ENCODE measurements at places on chromosomes 5 and 9.
A peak's percentile ranks its signal among the peaks of the same experiment; 100 is the strongest.

DNA sequence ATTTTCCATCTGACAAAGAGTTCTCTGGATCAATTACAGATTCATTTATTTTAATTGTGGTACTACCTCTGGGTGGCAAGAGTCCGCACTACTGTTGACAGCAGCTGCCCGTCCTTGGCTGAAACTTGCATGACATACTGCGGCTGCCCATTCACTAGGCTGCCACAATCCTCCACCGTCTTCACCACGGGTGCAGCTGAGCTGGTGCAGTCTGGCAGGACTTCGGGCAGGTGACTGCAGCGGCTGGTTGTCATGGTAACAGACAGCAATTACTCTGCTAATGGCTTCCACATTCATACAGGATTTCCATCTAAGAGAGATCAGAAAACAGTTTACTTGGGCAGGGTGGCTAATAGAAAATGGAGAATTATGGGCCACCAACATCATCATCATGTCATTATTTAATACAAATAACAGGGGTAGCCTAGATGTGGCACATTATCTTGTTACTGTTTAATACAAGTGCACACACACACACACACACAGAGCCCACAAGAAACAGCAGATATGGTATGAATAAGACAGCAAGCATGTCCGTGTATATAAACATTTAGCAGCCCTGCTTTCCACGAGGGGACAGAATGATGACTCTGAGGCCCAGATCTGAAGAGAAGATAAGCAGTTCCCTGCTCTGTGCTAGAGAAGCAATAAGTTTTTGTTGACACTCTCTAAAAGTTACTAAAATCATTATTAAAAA is 112.3 kb downstream of the MARCHF3 start:
- DNase-seq: no peak

GRCh38 chr9:136245219-136246150 is at the start of gene QSOX2:
Gene QSOX2 (minus strand): TSS chr9:136245812. CDS start chr9:136245803, 9 bp downstream.
- DNase-seq: peak; percentile 77

DNA sequence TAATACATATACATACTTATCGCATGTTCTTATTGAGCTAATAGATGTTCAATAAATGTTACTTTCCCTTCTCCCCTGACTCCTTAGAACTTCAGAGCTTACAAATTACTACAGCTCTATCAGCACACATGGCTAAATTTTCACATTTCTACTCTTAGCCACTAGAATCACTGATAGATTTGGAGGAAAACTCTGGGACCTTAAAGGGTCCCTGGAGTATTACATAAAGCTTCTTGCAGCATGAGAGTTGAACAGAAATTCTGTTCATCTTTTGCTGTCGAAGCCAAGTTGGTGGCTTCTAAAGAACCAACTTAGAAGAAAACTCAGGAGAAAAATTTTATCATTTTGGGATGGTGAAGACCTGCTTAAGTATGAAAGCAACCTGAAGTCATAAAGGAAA is 15.5 kb downstream of the B4GALT1 start:
- no peak for DNase-seq

GRCh38 chr9:11319538-11319937 is 706.7 kb upstream of the PTPRD start:
- DNase-seq: no peak

DNA sequence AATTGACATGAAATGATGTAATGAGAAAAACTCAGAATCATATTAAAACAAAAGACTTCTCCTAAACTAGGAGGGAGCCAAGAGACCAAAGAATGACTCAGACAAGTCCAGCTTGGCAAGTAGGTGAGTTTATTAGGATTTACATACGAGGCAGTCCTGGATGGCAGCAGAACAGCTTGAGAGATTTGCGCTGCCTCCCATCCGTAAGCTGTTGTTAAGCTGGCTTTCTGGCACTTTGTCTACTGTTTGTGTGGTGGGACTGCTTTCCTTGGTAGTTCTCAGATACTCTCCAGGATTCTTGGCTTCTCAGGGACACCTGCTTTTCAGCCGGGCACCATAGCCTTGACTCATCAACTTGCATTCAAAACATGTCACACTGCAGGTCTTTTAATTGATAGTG is 57.6 kb downstream of the COX7C start:
- no peak for DNase-seq

DNA sequence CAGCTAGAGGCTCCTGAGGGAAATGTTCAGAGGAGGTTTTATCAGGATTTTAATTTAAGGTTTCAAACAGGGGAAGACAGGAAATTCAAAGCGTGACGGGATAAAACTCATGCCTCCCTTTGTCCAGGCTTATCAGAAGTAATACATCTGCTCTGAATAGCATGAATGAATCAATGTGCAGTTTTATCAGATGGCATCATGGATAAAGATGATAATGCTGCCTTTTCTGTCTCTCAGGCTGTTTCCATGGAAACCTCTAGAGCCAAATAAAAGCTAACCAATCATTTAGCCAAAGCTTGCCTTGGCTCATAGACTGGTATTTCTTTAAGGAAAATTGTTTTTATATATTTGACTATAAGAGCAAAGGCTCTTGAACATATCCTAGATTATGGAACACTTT is 16.4 kb downstream of the MFAP3 start:
- no peak for DNase-seq

GRCh38 chr5:78360924-78361630 is 660 bp downstream of the SCAMP1 start:
- peak; percentile 35 for DNase-seq

GRCh38 chr9:128523199-128523925 is 18.8 kb downstream of the GLE1 start:
- no peak for DNase-seq

- DNase-seq: no peak
Measured at GRCh38 chr5:104241046-104241445, 678.5 kb upstream of the NUDT12 start.

GRCh38 chr9:91734371-91734981 is 215.6 kb downstream of the ROR2 start:
- DNase-seq: peak; percentile 64

DNA sequence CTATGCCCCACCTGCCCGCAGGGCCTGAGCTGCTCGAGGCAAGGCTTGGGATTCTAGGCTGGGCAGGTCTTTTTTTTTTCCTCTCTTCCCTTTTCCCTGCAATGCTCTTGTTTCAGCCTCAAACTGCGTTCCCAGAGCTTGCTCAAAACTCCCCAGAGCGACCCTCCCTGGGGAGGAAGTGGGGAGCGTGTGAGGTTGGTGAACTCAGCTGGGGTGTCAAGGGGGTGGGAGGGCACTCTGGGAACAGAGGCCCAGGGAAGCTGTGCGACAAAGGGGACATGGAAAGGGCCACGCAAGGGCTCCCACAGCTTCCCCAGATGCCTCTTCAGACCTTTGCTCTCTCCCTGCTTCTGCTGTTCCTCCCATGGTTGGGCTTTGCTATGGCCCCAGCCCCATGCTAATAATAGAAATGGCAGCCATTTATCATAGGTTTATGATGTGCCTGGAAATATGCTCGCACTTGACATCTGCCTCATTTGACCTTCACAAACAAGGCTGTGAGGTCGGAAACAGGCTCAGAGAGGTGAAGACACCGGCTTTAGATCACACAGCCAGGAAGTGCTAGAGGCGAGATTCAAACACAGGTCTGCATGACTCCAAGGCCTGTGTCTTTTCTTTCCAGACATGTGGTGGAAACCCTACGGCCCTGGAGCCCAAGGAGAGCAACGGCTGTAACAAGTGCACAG is 40.9 kb upstream of the IL17B start:
- DNase-seq: no peak

DNA sequence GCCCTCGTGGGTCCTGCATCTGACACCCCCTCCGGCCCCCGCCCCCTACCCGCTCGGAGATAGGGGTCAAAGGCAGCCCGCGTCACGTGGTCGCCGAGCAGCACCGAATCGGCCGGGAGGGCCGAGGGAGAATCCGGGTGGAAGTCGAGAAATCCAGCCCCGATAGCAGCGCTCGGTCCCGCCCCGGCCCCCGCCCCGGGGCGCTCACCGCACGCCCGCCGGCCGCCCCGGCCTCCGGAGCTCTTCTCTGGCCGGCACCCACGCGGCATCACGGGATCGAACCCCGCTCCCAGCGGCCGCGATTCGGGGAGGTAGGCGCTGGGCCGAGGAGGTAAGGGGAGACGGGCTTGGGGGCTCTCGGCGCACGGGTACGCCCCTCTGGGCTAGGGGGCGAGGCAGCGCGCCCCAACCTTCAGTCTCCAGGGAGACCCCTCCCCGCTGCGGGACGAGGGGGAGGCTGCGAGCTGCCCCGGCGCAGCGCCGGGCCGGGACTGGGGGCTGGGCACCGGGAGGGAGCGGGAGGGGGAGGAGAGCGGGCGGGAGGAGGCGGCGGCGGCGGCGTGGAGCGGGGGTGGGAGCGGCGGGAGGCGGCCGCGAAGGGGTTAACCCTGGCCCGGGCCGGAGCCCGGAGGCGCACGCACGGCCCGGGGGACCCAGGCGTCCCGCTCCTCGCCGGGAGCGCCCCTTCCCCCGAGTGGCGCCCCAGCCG is 22.1 kb upstream of the NDST1 start:
- DNase-seq: no peak

- DNase-seq: no peak
Measured at GRCh38 chr9:123257276-123257675, 11.1 kb downstream of the STRBP start.

DNA sequence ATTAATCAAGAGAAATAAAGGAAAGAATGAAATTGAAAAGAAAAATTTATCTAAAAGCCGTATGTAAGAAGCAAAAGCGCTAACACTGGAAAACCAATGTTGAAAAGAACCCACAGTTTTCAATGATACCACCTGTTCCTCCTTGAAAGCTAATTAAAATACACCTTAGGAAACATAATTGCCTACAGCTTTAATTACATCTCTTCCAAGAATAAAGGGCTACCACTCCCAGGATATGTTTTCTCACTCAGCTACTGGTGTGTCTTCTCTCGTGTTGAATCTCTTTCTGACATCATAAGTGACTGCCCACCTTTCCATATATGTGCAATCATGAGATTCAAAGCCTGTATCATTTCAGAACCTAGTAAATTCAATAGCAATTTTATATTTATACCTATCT is 880.6 kb upstream of the DMAC1 start:
- no peak for DNase-seq

- no peak for DNase-seq
Measured at GRCh38 chr9:86356871-86357866, 3.0 kb upstream of the TUT7 start.

- no peak for DNase-seq
Measured at GRCh38 chr5:66143473-66144073, 527 bp upstream of the SREK1 start.

DNA sequence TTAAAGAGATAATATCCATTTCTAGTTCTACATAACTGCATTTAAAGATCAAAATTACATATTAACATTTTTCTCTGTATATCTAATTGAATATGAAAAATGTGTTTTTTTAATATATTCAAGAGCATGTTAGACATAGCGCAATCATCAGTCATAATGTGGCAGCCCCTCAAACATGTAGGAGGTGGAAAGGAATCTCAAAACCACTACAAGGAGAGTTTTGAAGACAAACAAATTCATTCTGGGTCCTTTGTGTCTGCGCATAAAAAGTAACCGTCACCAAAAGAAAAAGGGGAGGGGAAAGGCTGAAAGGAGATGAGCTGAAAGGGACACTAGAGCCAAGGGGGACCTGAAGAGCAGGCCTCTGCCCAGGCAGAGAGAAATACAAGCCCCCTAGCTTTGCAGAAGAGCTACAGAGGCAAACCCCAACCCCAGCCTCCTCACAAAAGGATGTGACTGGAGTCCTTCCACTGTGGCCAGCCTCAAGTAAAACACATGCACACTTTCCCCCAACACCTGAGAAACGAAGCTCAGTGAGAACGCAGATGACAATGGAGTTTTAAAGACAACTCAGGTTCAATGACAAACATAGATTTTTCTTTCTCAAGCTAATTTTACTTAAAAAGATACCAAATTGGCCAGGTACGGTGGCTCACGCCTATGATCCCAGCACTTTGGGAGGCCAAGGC is 62.0 kb downstream of the MAPKAP1 start:
- no peak for DNase-seq

- DNase-seq: no peak
Measured at GRCh38 chr9:73183917-73184861, 32.5 kb downstream of the ANXA1 start.

DNA sequence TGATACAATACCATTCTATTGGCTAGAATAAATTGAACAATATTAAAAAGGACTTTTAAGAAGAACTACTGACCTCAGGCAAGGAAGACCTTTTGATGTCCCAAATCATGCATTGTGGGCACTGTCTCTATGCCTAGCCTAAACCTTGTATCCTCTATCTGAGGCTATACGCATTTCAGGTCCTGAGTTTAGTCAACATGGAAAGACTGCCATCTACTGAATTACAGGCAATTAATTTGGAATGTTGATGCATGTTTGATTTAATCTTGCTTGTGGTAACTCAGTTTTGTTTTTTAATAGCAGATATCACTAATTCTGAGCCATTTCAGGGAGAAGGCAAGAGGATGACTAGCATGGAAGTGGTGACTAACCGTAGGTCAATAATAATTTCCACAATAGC is 585.3 kb upstream of the CCNG1 start:
- no peak for DNase-seq

DNA sequence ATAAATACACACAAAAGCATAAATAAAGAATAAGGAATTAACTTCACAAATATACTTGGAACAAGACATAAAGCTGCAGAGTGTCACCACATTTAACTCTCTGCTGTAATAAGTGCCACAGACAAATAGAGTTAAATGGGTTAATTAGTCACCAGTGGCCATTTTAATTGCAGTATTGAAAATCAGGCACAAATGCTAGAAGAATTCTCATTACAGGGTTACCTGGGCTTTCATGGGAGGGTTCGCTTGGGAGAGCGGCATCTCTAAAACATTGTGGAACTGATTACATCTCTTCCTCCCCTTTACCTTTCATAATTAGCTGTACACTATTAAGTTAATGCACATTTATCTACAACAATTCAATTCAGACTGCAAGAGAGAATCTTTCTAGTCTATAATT is 505.3 kb upstream of the DAP start:
- no peak for DNase-seq

DNA sequence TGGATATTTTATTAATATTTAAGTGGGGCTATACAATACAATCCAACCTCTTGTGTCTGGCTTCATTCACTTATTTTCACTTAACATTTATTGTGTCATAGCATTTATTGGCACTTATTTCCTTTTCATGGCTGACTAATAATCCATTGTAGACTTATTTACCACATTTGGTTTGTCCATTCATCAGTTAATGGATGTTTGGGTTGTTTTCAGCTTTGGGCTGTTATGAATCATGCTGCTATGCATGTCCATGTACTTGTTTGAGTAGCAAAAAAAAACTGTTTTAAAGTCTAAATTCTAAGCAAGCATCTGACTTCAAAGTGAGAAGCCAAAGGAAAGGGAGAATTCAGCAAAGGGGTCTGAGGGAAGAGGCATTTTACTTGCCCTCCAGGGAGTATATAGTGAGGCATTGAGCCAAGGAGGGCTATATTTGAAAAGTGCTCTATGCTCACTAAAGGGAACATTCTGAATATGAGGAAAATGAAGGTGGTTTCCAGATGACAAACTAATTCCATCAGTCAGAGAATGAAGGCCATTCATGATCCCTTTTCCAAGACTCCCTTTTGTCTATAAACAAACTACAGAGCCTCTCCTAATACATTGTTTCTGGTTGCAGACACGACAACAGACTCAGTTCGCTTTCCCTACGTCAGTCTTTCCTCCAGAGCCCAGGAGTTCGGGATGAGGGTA is 532.8 kb upstream of the KLF4 start:
- DNase-seq: no peak

- DNase-seq: no peak
Measured at GRCh38 chr5:171175746-171176145, 133.3 kb upstream of the TLX3 start.
